ENCODE measurements at places on chromosomes 7 and 10. TPM values are rescaled to one million over a fixed set of nuclear protein-coding genes. Genes with fewer than 3 reads are reported as not detected.

DNA sequence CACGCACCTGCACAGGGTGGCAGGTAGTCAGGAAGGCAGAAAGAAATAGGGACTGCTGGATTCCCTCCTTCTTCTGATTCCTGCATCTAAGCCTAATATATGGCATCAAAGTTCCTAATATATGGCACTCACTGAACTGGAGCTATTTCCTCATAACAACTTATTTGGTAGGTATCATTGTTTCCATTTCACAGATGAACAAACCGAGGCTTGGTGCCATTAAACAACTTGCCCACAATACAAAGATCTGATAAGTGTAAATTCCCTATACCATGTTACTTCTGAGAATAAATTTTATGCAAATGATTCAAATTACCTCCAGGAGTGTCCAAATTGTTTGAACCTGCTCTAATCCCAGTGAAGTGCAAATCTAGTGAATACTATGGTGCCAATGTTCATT lies 2.1 kb upstream of the FAM171A1 start:
- no peak for DNase-seq

GRCh38 chr10:95809370-95810197 lies 53.6 kb downstream of the ENTPD1 start:
- no peak for DNase-seq

- peak; percentile 82 for DNase-seq
Observed at GRCh38 chr10:97788552-97789442, 17.0 kb upstream of the SFRP5 start.

DNA sequence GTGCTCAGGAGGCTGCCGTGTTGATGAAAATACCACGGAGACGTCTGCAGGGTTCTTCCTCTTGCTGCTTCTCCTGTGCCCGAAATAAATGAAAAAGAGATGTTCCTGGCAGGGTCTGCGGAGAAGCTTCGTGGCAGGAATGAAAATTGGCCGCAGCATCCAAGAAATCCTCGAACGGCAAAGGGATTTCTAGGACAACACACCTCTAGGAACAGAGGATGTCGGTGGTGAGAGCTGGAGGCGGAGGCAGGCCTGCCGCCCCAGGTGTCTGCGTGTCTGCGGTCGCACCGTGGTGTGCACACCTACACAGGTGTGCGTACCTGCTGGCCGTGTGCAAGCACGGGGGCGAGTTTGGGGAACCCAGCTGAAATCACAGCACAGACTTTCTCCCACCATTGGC lies 43.4 kb downstream of the TMEM130 start:
- no peak for DNase-seq

- no peak for DNase-seq
Observed at GRCh38 chr10:10489805-10490571, 527.7 kb upstream of the CELF2 start.

The MOGAT3 gene
- total RNA-seq: not detected

GRCh38 chr10:89633484-89633883 lies 11.6 kb downstream of the PANK1 start:
- no peak for DNase-seq

- no peak for DNase-seq
Observed at GRCh38 chr10:133616371-133617130, 10.0 kb downstream of the FRG2B start.

Data from upper lobe of right lung (tissue), 1 donor.